ENCODE measurements at places on chromosomes 4 and X.

DNA sequence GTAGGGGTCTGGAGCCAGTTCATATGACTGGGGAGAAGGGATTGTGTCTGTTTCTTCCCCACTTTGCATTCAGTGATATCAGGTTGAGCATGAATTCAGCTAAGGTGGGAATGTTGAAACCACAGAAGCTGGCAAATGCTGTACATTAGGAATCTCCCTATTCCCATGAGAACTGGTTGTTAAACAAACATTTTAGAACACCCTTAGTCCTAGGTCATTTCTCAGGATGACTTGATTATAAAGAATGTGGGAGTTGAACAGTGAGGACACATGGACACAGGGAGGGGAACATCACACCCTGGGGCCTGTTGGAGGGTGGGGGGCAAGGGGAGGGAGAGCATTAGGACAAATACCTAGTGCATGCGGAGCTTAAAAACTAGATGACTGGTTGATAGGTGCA lies 62.6 kb upstream of the LIMCH1 start:
- no peak for DNase-seq

DNA sequence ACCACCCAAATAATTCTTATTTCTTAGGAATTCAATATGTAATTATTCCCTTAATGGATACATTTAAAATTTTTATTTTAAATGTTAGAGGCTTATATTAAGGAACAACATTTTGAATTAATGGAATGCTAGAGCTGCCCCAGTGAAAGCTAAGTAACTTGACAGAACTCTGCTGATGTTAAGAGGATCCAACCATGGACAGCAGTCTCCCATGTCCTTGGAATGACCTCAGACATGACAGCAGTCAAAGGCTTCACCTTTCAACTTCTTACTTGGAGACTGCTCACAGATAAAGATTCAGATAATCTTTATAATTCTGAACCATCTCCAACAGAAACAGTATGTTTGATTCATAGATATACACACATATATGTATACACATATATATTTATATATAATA lies 17.2 kb downstream of the PDLIM3 start:
- DNase-seq: no peak

- DNase-seq: no peak
These were observed 45.1 kb upstream of the LAMP2 start for GRCh38 chrX:120514236-120514635.

GRCh38 chr4:3481113-3481531 lies 18.0 kb downstream of the DOK7 start:
- DNase-seq: no peak

GRCh38 chr4:107283587-107284559 lies 247.8 kb upstream of the DKK2 start:
- no peak for DNase-seq

GRCh38 chr4:172985552-172985951 lies 183.1 kb upstream of the GALNT7 start:
- no peak for DNase-seq

- no peak for DNase-seq
These were observed 30.8 kb downstream of the ASB5 start for GRCh38 chr4:176238157-176238610.

GRCh38 chrX:41596596-41596995 lies 92.2 kb upstream of the GPR34 start:
- no peak for DNase-seq

DNA sequence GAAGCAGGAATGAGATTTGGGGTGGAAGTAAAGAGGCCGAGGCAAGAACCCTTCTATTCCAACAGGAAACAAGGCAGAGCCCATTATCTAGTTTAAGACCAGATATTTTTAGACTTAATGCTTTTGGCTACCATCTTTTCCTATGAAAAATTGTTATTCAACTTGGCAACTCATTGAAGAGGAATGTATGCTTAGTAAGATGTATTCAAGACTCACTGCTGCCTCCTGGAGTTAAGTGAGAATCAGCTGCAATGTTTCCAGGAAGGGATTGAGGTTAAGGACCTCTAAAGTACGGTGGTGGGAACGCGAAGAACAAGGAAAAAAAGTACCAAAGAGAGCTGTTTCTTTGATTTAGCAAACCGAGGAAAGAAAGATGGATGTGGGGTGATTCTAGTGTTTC lies 89.1 kb downstream of the RAPGEF2 start:
- DNase-seq: no peak

DNA sequence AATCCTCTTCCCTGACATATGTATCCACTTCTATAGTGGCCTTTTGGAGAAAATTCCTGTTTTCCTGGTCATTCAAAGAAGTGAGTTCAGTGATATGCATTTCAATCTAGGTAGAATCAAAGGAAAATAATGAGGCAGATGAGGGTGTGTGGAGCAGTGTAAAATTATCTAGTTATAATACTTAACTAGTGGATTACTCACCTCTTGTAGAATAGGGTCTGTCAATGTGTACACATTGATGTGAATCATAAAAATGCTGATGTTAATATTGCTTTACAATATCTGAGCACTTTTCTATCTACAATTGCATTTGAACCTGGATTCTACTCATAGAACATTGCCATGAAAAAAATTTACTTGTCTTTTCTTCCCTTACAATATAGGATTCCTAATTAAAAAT lies 293.5 kb downstream of the GBA3 start:
- DNase-seq: no peak

GRCh38 chr4:156875704-156876103 lies 95.9 kb downstream of the PDGFC start:
- DNase-seq: no peak

- no peak for DNase-seq
These were observed 22.2 kb downstream of the LIN54 start for GRCh38 chr4:82988323-82988832.

DNA sequence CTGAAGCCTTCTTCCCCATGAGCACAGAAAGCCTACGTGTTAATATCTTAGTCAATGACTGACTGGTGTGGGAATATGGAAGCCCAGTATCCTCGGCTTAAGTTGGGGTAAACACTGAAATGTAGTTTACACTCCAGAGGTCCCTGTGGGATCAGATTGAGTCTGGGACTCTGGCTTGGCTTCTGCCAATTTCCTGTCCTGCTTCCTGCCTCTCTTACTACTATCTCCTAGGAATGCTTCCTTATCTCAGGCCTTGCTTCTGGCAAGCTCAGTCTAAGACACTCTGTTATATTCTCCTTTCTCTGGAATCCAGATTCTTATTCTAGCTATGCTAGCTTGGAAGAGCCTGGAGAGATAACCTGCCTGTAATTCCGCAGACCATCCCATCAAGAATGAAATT lies 174.0 kb upstream of the LDB2 start:
- DNase-seq: no peak

GRCh38 chr4:1558205-1558604 lies 125.9 kb downstream of the FAM53A start:
- DNase-seq: no peak

DNA sequence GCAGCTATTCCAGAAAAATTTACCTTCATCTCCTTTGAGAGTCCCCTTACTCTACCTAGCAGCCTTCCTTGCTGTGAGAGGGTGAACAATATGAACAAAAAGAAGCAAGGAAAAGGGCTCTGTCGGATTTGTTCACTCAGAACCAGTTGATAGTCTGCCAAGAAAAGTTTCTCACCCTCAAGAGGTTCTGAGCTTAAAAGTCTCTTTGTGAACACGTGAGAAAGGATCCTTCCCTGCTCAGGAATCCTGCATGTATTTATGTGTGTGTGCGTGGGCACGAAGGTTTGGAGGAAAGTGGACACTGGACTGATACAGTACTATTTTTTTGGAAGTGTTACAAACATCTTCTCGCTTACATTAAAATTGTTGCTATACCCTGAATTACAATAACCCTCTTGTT lies 178.6 kb upstream of the JADE1 start:
- DNase-seq: no peak

DNA sequence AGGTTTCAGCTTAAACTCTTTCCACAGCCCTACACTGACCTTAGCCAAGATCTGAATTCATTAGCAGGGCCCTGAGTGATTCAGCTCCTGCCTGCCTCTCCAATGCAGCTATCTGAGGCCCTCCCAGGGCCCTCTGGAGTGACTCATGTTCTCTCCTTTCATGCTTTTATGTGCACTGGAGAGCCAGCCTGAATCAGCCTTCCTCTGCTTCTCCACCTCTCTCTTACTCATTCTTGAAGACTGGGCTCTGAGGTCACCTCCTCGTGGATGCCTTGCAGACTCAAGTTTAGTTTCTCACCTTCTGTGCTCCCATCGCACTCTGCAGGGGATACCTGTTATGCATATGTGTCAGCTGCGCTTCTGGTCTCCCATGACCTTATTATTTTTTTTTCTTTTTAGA lies 3.1 kb upstream of the OCIAD2 start:
- DNase-seq: peak; percentile 87

DNA sequence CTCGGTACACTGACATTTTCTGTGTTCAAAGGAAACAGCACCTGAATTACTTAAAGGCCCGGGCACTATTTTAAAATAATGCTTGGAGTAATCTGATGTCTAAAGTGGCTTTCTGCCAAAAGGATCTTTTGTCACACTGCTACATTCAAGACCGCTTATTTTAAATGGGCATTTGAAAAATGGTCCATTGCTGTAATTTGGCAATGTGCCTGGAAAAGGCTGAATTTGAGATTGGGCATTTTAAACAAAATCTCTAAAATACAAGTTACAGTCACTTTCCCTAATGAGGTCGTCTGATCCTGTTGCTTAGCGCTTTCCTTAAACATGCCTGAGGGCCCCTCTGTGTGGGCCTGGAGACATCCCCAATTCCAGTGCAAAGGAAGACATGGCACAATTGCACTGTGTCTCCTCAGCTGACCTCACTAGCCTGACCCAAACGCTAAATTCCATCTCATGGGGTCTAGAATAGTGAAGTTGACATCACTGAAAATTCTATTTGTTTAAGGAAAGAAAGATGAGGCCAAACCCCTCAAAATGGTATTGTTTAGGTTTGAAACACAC lies 214.2 kb downstream of the GPC3 start:
- no peak for DNase-seq

DNA sequence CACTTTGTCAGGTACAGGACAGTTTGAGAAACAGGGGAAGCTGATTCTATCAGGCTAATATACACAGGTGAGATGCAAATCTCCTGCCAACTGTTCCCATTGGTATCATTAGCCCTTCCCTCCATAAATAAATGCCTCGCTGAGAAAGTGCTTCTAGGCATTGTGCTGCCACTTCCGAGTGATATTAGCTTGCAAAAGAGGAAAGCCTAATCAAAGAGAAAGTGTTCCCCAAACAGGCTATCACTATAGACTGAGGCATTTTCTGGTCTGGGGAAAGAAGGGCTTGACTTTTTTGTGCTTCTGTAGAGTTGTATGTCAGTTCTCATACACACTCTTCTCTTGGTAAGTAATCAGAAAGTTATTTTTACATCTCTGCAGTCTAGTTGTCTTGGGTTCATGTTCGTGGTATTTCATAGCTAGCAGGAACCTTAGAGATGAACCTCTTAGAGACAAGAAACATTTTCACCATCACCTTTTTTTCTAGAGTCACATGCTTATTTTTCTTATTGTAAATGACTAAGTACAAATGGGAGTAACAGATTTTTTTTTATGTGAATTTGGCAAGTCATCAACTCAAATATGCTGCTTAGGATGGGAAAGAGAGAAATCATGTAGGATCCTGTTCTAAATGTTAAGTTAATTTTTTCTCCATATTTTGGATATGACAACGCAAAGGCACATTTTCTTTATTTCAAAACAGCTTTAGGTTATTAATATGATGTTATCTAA lies 1009.8 kb downstream of the ADGRL3 start:
- no peak for DNase-seq

- no peak for DNase-seq
These were observed 1.6 kb upstream of the LIN54 start for GRCh38 chr4:83012200-83012686.

GRCh38 chrX:6363188-6363587 lies 134.5 kb upstream of the NLGN4X start:
- no peak for DNase-seq

DNA sequence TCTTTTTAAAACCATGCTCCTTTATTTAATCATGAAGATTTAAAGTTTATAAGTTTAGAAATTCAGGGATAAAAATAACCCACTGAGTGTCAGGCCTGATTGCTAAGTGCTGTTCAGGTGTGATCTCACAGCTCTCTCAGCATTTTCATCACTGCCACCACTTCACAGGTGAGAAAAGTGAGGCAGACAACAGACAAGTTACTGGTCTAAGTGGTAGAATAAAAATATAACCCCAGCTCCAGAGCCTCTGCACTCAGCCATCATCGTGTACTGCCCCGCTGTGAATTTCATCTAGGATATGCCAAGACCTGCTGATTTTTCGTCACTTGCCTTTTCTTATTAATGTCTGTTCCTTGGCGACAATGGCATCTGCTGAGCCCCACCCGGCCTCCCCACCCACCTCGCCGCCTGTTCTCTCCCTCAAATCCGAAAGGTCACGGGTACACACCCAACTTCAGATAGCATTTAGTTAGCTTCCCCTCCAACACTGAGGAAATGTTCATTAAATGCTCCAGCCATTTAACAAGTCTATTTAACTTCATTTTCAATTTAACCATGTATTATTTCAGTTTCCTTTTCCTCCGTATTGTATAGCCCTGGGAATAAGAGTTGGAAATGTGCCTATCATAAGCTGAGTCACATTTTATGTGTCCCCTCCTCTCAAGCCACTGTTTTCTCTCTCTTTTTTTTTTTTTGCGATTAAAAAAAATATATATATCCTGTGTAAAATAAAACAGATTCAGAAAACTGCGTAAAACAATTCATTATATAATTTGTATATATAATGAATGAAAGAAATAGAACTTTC lies 236.5 kb downstream of the CBR4 start:
- DNase-seq: no peak

DNA sequence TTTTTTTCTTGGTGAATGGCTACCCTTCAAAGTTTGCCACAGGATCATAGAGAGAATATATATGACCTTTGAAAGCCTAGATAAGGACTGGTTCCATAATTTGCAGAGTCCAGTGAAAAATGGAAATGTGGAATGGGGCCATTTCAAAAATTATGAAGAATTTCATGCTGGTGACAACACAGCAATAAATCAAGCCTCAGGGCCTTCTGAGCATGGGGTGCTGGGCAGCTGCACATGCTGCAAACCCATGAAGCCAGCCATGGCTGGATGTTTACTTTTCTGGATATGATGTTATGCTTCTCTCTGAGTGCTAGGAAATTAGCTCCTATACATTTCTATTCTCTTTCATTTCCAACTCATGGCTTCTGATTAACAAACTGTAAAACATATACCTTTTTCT lies 16.0 kb upstream of the PLA2G12A start:
- DNase-seq: no peak

- no peak for DNase-seq
These were observed 328.2 kb downstream of the DKK2 start for GRCh38 chr4:106707776-106708463.

DNA sequence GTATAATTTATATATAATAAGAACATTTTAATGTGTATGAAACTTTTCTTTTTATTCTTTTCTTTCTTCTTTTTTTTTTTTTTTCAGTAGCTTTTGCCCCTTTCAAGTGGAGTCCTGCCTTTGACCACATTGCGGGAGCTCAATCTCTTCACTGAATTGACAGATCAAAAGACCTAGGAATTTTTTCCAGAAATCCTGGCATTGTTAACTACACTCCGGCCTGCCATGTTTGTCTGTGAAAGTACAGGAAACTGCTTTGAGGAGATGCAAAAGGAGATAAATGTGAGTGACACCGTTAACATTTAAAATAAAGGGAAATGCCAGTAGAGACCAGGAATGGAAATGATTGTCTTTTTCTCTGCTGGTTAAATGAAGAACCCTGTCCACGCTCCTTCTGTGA lies 159.3 kb upstream of the VCX3A start:
- DNase-seq: no peak

GRCh38 chr4:145935253-145936141 lies 3.1 kb downstream of the ZNF827 start:
- DNase-seq: no peak

GRCh38 chr4:17230727-17231126 lies 281.2 kb downstream of the QDPR start:
- DNase-seq: no peak
